Ureter (tissue), 1 donor: ENCODE measurements at places on chromosomes 4 and X. TPM values are rescaled to one million over a fixed set of nuclear protein-coding genes. Genes with fewer than 3 reads are reported as not detected.

GRCh38 chr4:168440442-168441264 is 39.6 kb downstream of the DDX60L start:
- DNase-seq: no peak

- no peak for DNase-seq
These were observed 1360.0 kb downstream of the TECRL start for GRCh38 chr4:63049278-63049677.

GRCh38 chr4:113445286-113445685 is 316.3 kb downstream of the CAMK2D start:
- no peak for DNase-seq

DNA sequence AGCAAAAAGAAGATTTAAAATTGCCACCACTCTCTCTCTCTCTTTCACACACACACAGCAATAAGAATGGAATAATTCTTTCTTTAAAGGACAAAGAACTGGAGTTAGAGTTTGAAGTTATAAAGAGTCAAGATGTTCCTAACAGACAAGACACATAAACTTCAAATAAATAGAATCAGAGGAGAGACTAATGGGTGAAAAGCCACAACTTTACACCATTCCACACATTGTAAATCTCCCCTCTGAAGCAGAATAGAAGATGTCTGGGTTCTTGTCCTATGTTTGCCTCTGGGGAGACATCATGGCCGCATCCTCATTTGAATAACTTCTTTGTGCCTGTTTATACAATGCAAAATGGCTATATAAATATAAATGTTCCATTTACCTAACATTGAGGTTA is 39.6 kb downstream of the SLC39A8 start:
- DNase-seq: no peak

Gene IDUA
- total RNA-seq: 76.4 TPM
